A549 treated with RU486 at 1 μM for 4 hours (cell line): ENCODE measurements at places on chromosomes 13 and 19. TPM values are rescaled to one million over a fixed set of nuclear protein-coding genes. Genes with fewer than 3 reads are reported as not detected.

Gene SLC1A6
- total RNA-seq, result not detected in 5 replicates

Gene CATSPERD
- total RNA-seq, result not detected in 5 replicates

Gene PSMD8
- 470 to 589 TPM (median 496 TPM) in 5 replicates for total RNA-seq

Gene CGB8
- total RNA-seq, result 3.3 to 5.1 TPM (median 4.0 TPM) in 5 replicates

Gene PTH2
- not detected in 5 replicates for total RNA-seq

Gene SERP2
- total RNA-seq, result not detected in 5 replicates

Gene TYROBP
- not detected in 5 replicates for total RNA-seq
